ENCODE measurements at places on chromosomes 6 and 20.

DNA sequence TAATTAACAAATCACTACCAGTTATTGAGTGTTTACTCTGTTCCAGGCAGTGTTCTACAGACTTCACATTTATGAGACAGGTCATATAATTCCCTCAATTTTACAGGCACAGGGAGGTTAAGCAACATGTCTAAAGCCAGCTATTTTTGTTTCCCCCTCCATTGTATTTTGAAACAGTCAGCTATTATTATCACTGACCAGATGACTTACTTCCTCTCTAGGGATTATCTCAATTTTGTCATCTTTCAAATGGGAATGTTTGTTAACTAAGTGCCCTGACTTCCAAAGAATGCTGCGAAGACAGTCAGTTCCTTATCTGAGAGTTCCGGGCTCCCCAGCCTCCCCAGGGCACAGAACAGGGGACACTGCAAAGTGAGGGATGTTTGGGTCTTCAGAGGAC is 5.6 kb upstream of the CNPY3 start:
- H3K36me3 ChIP-seq, result peaks cover 3% of the 10 kb centered on the region
- H3K4me3 ChIP-seq, result no peak overlapping the region
- peaks cover 14% of the 10 kb centered on the region for H3K27me3 ChIP-seq
- no peak for DNase-seq

GRCh38 chr20:11173916-11174315 is 500.1 kb upstream of the JAG1 start:
- H3K4me1 ChIP-seq, result no peaks in the 10 kb centered on the region
- no peaks in the 10 kb centered on the region for H3K36me3 ChIP-seq
- no peak overlapping the region for H3K4me3 ChIP-seq
- H3K27ac ChIP-seq, result no peak overlapping the region
- H3K27me3 ChIP-seq, result no peaks in the 10 kb centered on the region

DNA sequence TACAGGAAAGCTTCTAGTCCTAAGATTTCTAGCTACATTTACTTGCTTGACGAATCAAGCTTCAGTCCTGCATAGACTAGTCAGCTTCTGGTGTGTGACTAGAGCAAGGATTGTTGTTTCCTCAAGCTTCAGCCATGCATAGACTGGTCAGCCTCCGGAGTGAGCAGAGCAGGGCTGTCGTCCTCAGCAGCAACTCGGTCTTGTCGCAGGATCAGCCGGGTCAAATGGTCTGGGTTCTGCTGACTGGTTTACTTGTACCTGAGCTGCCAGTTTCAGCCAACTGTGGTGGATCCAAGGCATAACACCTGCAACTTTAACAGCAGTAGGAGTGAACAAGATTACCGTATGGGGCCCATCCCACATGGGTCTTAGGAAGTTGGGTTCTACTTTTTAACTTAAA is 10.8 kb upstream of the GMPR start:
- no peaks in the 10 kb centered on the region for H3K4me1 ChIP-seq
- H3K27ac ChIP-seq, result no peak overlapping the region
- no peak for DNase-seq
- H3K36me3 ChIP-seq, result no peaks in the 10 kb centered on the region

- DNase-seq, result no peak
- peaks cover 36% of the 10 kb centered on the region for H3K4me1 ChIP-seq
- H3K27me3 ChIP-seq, result no peaks in the 10 kb centered on the region
- no peak overlapping the region for H3K4me3 ChIP-seq
Observed at GRCh38 chr6:16660157-16660497, 101.1 kb downstream of the ATXN1 start.

- no peak overlapping the region for H3K4me3 ChIP-seq
- H3K36me3 ChIP-seq, result no peaks in the 10 kb centered on the region
- peaks cover 4% of the 10 kb centered on the region for H3K27me3 ChIP-seq
Observed at GRCh38 chr20:18983796-18984195, 170.2 kb downstream of the SCP2D1 start.

DNA sequence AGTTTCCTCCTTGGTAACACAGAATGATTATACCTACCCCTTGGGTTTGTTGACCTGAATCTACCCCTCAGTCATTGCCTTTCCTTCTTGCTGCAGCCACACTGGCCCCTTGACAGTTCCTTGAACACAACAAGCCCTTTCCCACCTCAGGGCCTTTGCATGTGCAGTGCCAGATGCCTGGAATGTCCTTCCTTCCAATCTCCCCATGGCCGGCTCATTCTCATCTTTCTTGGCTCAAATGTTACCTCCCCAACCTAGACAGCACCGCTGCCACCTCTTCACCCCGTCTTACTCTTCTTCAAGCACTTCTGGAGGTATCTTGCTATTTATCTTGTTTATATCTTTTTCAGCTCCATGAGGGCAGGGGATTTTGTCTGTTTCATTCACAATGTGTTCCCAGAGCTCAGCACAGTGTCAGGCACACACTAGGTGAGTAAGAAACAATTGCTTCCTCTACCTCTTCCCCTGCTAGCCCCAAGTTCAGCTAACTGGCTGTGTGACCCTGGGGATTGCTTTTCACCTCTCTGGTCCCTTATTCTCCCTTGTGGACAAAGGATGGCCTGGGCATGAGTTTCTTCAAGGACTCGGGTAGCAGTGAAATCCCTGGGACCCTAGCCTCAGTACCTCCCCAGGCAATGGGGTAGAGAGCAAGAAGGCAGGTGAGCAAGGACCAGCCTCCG is 121.5 kb downstream of the CEBPB start:
- peaks cover 46% of the 10 kb centered on the region for H3K27me3 ChIP-seq
- H3K4me1 ChIP-seq, result no peaks in the 10 kb centered on the region
- no peak overlapping the region for H3K4me3 ChIP-seq
- DNase-seq, result no peak

DNA sequence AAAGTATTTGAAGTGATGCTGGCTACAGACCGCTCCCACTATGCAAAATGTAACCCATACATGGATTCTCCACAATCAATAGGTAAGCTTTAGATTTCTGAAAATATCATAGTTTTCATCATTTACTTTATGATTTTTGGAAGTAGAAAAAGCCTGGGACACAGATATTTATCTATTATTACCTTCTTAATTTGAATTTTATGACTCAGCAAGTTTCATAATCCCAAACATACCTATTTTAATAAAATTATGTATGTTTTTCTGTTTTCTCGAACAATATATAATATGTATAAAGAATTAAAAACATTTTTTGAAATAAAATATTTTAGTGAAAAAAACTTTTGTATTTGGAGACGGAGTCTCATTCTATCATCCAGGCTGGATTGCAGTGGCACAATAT is 21.6 kb downstream of the PCMT1 start:
- H3K4me3 ChIP-seq, result no peak overlapping the region
- H3K27ac ChIP-seq, result no peak overlapping the region
- peaks cover 31% of the 10 kb centered on the region for H3K36me3 ChIP-seq
- no peak for DNase-seq

DNA sequence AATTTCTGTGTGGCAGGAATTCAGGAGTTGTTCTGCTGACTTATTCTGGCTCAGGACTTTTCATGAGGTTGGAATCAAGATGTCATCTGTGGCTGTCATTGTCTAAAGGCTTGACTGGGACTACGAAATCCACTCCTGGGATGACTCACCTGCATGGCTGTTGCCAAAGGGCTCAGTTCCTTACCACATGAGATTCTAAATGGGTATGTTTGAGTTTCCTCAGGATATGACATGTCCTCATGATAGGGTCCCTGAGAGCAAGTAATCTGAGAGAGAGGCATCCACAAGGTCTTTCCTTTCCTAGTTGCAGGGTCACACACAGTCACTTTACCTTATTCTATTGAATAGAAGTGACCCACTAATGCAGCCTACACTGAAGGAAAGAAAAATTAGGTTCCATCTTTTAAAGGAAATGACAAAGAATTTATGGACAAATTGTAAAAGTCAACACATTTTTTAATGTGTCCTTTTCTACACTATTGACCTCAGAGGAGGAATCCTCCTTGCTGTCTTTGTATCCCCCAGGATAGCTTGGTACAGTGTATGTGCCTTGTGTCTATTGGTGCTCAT is 1025.0 kb upstream of the GJE1 start:
- H3K27me3 ChIP-seq, result no peaks in the 10 kb centered on the region
- H3K36me3 ChIP-seq, result no peaks in the 10 kb centered on the region

Data from activated naive CD4-positive, alpha-beta T cell treated with anti-CD3 and anti-CD28 coated beads, Interleukin-2, amount 10 ng/mL, durations not matched to agents 7 days and 5 days (primary cell).